ENCODE measurements at places on chromosomes 16 and 17.
A peak's percentile ranks its signal among the peaks of the same experiment; 100 is the strongest.

DNA sequence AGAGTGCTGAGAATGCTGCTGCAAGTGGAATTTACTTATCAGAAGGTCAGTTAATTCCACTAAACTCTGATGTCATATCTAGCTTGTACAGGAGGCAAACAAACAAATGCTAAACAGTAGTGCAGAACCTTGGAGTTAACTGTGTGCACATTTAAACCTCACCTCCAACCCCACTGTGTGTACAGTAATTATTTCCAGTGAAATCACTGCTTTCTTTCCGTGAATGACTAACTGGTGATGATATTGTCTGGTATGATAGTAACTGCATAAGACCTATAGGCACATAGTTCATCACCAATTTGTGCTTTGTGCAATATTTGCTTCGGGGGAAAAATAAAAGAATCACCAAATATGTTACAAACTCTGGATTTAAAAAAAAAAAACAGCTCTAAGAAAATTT is 492.5 kb upstream of the HSBP1 start:
- H3K36me3 ChIP-seq: no peaks in the 10 kb centered on the region
- H3K4me3 ChIP-seq: no peak overlapping the region
- H3K27ac ChIP-seq: no peak overlapping the region

DNA sequence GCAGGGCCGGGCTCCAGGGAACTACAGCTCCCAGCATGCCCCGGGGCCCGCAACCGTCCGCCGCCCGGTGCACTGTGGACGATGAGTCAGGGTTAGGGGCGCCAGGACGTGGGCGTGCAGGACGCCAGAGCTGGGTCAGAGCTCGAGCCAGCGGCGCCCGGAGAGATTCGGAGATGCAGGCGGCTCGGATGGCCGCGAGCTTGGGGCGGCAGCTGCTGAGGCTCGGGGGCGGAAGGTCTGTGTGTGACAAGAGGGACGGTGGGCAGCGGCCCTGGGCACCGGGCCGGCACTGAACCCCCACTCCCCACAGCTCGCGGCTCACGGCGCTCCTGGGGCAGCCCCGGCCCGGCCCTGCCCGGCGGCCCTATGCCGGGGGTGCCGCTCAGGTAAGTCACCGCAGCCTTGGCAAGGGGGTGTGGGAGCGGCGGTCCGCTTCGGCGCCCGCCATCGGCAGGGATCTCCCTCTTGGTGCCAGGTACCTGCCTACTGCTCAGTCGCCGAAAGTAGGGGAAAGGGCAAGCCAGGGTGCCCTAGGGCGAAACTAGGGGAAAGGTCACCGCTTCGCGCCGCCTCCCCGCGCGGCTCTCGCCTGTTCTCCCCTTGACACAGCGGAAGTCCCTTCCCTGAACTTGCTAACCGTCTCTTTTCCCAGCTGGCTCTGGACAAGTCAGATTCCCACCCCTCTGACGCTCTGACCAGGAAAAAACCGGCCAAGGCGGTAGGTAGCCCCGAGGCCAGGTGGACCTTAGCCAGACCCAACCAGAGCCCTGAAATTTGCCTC is at the start of the genes ACADVL and DLG4:
ACADVL (plus strand) TSS at position 127 of the 781 bp plus-strand sequence; CDS start at position 174, 47 bp downstream.
DLG4 (minus strand) TSS at position 25 of the 781 bp plus-strand sequence.
- H3K27me3 ChIP-seq: no peaks in the 10 kb centered on the region
- DNase-seq: peak; percentile 86
- peaks cover 33% of the 10 kb centered on the region for H3K4me1 ChIP-seq
- peak within 1 kb of the TSS; percentile 78 for H3K4me3 ChIP-seq
- H3K36me3 ChIP-seq: peaks cover 7% of the 10 kb centered on the region

GRCh38 chr16:66551788-66552285 is 539 bp upstream of the CKLF start:
- peaks cover 4% of the 10 kb centered on the region for H3K36me3 ChIP-seq
- no peak for DNase-seq
- peaks cover 11% of the 10 kb centered on the region for H3K4me1 ChIP-seq

DNA sequence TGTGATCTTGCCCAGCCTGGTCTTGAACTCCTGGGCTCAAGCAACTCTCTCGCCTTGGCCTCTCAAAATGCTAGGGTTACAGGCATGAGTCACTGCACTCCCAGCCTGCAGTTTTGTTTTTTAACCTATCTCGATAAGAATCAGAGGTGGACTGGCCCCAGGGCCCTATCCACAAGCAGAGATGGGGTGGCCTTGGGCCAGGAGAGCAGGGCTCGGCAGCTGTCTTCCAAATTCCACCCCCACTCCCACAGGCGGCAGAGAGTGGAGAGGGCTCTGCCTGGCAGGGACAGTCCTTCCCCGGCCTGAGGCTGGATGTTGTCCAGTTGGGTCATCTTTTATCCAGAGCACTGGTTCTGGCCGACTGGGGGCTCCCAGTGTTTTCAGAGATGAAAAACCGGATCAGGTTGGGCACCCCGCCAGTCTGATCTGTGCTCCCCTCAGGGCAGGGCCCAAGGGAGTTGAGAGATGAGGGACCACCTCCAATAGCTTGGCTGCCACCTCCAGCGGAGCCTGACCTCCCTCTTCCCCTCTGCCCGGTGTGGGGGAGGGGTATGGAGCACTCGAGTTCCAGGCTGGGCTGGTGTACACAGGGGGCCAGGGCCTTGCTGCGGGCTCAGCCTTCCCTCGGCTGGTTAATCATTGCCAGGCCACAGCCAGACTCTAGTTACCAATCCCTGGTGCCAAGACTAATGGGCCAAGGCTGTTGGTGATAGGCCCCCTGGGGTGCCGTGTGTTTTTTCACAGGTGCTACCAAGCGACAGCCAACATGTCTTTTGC is 30.3 kb upstream of the MYO15B start:
- H3K4me3 ChIP-seq: no peak overlapping the region
- peaks cover 17% of the 10 kb centered on the region for H3K4me1 ChIP-seq
- H3K36me3 ChIP-seq: no peaks in the 10 kb centered on the region
- no peak overlapping the region for H3K27ac ChIP-seq
- DNase-seq: peak; percentile 89
- peaks cover 9% of the 10 kb centered on the region for H3K27me3 ChIP-seq
